ENCODE measurements at places on chromosomes 5 and 9. TPM values are rescaled to one million over a fixed set of nuclear protein-coding genes. Genes with fewer than 3 reads are reported as not detected.

The LRRC70 gene
- total RNA-seq: 5.2 TPM

The CCL27 gene
- total RNA-seq: not detected

DNA sequence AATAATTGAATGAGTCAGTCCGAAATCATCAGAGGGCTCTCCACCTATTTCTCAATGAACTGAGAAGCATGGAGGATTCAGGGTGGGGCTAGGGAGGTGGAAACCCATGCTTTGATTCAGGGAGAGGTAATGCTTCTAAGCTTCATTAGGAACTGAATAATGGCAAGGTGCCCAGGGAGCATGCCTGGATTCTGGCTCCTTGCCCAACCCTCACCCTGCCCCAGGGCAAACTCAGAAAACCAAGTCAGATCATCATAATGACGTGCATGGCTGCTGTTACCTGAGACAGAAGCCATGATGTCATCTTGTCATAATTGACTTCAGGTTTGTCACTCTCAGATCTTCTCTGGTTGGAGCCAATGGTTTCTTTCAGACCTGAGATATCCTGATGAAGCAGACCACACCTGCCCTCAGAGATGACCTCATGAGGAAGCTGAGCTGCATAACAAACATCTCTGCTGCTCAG is 199.6 kb downstream of the SYK start:
- DNase-seq: no peak

DNA sequence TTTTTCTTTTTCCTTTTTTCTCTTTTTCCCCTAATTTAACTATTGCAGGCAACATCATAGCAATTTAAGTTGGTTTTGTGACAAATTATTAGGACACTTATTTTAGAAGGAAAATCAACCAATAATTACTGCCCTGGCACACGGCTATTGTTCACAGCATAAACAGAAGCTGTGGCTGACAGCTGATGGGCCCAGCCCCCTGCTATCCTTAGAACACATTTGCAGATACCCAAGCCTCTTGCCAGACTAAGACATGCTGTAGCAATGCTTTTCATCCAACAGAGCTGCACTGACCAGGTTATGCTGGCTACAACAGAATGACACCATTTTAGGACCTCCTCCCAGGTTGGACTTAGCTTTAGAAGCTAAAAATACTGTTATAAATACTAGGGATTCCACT is 852.7 kb upstream of the DMAC1 start:
- no peak for DNase-seq

GRCh38 chr5:100252037-100252436 is 283.1 kb upstream of the FAM174A start:
- no peak for DNase-seq

DNA sequence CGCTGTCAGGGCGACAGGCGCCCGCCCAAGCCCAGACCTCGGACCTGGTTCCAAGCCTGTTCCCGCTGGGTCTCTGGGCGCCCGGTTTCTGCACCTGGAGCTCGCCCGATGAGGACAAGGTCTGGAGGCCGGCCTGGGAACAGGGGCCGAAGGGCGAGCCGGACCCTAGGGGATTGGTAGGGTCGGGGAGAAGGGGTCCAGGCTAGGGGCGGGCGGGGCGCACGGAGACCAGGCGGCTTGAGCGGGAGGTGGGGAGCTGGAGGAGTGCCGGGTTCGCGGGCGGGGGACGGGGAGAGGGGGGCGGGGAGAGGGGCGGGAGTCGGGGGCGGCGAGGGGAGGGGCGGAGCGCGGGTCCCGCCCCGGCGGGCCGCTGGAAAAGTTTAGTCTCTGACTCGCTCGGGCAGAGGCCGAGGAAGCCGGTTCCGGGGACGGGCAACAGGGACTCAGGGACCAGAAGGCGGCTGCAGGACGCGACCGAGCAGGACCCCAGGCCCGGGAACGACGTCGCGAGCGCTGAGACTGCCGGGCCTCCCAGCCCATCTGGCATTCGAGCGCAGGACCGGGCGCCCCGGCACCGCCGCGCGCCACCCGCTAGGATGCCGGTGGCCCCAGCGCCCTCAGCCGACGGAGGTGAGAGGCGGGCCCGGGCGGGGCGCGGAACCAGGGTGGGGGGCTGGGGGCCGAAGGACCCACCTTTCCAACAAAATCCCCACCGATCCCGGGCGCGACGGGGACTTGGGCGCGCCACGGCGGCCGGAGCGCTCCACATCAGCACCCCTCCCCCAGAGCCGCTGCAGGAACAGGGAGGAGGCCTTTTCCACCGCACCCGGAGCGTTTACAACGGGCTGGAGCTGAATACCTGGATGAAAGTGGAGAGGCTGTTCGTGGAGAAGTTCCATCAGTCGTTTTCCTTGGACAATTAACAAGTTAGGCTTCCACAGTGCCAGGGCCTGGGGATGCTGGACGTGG is at the start of gene S1PR3:
Gene S1PR3 (plus strand): TSS at position 403 of the 969 bp plus-strand sequence. CDS start 9,733 bp downstream, outside the sequence.
- DNase-seq: no peak

- no peak for DNase-seq
Measured at GRCh38 chr5:24786108-24786507, 141.3 kb upstream of the CDH10 start.

All from dorsolateral prefrontal cortex (tissue), 122 donors.